Activated naive CD4-positive, alpha-beta T cell treated with anti-CD3 and anti-CD28 coated beads for 36 hours (primary cell): ENCODE measurements at places on chromosomes 12 and 14. TPM values are rescaled to one million over a fixed set of nuclear protein-coding genes. Genes with fewer than 3 reads are reported as not detected.

The KLHL33 gene
- 0.10 TPM for total RNA-seq

The SMCO3 gene
- total RNA-seq = not detected

The C12orf50 gene
- 0.07 TPM for total RNA-seq

The WASHC4 gene
- total RNA-seq = 23.7 TPM

The TCL1B gene
- not detected for total RNA-seq

The CLBA1 gene
- 0.40 TPM for total RNA-seq

The LRIG3 gene
- total RNA-seq = not detected

The ZNF84 gene
- total RNA-seq = 11.0 TPM

The LACRT gene
- total RNA-seq = not detected

The PIWIL1 gene
- not detected for total RNA-seq

The SERPINA9 gene
- not detected for total RNA-seq

DNA sequence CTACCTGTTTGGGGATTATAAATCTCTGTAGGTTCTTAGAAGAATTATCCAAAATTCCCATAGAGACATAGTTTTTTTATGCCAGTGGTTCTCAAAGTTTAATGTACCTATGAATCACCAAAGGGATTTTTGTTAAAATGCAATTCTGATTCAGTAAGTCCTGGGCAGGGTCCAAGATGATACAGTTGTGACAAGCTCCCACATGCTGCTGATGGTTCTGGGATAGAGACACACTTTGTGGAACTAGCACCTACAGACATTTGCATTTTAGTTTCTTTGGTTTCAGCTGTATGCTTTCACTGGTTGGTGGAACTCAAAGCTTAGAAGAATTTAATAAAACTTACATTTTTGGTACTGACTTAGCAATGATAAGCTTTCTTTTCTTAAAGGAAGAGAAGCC lies 80.4 kb downstream of the PTCSC3 start:
- no peak for DNase-seq

DNA sequence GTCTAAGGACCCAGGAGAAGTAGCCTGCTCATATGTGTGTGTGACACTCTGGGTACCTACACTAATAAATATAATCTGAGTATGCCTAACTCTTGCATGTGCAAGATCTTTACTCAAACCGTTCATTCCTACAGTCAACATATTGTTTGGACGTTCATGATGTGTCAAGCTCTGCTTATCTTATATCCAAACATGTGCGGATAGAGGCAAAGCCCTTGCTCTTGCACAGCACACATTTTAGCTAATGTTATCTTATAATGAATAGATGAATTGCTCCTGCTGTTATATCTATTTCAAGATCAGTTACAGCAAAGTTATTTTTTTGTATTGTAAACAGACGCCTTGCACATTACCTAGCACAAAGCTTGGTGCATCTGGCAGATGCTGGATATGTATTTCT lies 228.4 kb upstream of the FLRT2 start:
- DNase-seq = no peak

DNA sequence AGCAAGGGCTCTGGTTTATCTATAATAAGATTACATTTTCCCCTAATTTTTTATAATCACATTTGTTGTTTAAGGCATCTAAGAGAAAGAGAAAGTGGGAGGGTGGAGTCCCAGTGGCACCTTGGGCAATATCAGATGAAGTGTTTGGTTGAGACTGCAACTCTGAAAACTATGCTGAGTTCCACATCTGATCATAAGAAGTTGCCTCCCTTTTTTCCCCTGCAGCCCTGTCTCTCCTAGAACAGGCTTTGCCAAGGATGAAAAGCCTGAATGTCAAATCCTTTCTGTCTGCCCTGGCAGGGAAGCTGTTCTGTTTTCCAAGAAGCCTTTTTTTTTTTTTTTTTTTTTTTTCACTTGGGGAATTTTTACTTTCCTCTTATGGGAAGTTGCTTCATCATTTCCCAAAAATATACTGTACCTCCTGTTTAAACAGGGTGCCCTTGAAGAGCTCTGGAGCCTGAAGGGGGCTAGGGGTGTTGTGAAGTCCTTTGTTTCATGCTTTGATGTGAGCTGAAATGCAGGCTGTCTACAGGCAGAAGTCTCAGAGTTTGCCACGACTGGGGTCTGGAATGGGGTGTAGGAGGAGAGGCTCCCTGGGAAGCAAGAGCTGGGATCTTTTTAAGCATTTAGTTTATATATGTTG lies 71.3 kb downstream of the SUSD6 start:
- DNase-seq = peak; percentile 58

GRCh38 chr14:105502446-105503295 lies 11.6 kb downstream of the TEDC1 start:
- DNase-seq = no peak

DNA sequence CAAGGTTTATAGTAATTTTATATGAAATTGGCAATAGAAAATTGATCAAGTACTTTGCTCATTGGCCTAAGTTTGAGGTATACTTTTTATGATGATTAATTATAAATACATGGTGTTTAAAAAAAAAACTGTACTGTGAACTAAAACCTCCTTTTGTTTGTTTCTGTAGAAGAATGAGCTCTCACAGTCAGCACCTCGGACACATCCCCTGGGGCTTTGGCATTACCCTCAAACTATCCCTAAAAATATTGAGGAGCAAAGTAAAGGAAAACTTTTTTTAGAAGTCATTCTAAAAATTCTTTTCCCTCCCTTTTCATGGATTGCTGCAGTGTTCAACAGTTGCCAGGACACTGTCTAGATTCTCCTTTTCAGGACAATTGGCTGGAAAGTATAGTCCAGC lies 183.6 kb downstream of the FBXL14 start:
- no peak for DNase-seq

- DNase-seq = no peak
These were observed 1.8 kb downstream of the LRIG3 start for GRCh38 chr12:58918469-58918844.

DNA sequence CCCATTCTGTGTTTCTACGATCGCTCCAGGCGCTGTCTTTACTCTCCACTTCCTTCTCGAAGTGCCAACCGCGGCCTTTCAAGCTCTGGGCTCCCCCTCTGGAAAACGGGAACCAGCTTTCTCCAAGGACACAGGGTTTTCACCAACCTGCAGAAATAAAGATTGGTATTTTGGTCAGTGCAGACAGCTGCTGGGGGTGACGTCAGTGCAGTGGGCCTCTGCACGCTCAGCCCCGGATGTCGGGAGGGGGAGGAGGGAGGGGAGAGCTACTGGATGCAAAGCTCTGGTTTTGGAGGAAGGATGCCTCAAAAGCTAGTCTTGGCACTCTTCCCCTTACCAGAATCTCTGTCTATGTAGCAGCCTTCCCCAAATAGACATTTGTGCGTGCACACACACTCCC lies 19.9 kb downstream of the HRK start:
- peak; percentile 61 for DNase-seq

DNA sequence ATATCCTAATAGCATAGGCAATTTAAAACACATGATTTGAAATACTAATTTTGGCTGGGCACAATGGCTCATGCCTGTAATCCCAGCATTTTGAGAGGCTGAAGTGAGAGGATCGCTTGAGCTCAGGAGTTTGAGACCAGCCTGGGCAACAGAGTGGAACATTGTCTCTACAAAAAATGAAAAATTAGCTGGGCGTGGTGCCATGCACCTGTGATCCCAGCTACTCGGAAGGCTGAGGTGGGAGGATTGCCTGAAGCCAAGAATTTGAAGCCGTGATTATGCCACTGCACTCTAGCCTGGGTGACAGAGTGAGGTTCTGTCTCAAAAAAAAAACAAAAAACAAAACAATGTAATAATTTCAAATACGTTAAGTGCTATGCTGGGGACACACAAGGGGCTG lies 83.3 kb downstream of the SSPN start:
- no peak for DNase-seq

DNA sequence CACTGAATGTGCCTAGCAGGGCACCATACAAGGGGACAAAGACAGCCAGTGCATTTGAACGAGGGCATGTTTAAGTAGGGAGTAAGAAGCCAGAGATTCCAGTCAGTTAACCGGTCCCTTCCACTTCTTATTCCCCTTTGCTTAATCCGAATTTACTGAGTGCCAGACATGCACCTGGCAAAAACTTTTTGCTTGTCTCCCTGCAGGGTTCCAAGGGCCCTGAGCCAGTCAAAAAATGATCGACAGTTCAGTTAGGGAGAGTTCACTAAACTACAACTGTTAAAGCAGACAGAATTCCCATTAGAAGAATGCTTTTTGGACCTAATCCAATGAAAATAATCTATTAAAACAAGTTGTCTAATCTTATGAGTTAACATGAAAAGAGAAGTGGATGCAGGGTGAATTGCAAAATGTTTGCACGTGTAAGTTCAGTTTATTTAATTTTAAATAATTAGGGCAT lies 193.8 kb downstream of the TMTC2 start:
- DNase-seq = no peak

GRCh38 chr12:94012590-94012989 lies 135.8 kb upstream of the PLXNC1 start:
- DNase-seq = no peak

- DNase-seq = no peak
These were observed 241.1 kb upstream of the FBXO33 start for GRCh38 chr14:39673270-39673711.

- no peak for DNase-seq
These were observed 179.4 kb upstream of the ABCD2 start for GRCh38 chr12:39798977-39799376.

DNA sequence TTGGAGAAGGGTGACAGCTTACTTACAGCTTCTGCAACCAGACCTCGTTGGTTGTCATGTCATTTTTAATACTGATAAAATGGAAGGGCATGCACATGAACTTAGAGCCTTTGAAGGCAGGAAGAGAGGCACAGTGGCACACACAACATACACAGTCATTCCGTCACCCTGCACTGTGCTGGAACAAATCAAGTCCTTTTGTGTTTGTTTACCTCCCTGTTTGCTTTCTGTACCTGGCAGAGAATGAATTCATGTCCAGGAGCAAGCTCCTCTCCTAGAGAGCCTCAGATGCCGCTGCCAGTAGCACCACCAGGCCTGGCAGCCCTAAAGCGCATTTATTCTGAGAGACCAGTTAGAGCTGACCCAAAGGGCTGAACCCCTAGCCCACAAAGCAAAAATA lies 460.3 kb downstream of the EGLN3 start:
- DNase-seq = no peak

GRCh38 chr12:119019166-119019565 lies 37.8 kb downstream of the SRRM4 start:
- DNase-seq = no peak

GRCh38 chr12:117491711-117492110 lies 130.3 kb upstream of the NOS1 start:
- DNase-seq = no peak

GRCh38 chr14:70887207-70887681 lies 20.0 kb upstream of the PCNX1 start:
- DNase-seq = peak; percentile 41

- DNase-seq = peak; percentile 84
These were observed 55.1 kb downstream of the MED13L start for GRCh38 chr12:116222358-116222757.

DNA sequence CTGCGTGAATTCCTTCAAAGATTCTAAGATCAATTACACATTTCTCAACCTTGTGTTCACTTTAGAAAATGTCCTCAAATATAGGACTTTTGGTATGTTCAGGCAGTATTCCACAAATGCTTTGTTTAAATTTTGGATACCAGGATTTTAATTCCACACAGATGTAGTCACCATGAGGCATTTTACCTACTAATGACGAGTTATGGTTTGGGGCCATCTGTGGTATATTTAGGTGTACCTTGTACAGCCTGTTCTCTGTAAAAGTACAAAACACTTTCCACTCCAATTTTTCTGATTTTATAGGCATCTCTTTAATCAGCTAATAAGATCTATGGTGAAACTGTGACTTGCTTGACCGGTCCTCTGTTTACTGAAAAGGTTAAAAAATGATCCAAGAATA lies 275.7 kb upstream of the PRICKLE1 start:
- no peak for DNase-seq

DNA sequence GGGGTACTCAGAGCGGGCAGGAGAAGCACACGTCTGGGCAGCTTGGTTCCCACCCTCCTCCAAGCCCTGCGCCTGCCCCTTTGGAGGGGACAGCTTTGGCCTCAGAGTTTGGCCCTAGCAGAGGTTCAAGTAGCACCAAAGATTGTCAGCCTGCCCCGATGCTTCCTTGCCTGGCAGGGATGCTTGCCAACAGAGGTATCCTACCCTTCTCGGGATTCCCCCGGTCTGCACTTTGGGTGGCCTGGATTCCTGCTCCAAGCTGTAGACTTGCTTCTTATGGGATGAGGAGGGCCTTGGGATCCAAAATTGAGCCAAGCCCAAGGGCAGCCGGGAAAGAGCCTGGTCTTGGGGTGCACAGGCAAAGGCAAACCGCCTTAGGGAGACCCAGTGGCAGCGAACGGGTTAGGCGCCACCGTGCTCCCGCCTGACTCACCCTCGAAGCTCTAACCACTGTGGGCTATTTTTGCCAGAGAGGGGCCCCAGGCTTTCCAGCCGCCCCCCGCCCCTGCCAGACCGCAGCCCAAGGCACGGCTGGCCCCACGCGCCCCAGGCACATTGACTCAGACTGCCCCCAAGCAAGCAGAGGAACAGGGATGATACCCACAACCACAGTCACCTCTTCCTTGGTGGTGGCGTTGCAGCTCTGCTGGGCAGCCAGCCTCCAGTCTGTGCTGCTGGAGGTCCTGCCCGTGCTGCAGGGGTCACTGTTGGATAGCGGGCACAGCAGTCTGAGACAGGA lies 847 bp upstream of the WNT10B start:
- DNase-seq = no peak
